ENCODE measurements at places on chromosomes 16 and 17. TPM values are rescaled to one million over a fixed set of nuclear protein-coding genes. Genes with fewer than 3 reads are reported as not detected.

DNA sequence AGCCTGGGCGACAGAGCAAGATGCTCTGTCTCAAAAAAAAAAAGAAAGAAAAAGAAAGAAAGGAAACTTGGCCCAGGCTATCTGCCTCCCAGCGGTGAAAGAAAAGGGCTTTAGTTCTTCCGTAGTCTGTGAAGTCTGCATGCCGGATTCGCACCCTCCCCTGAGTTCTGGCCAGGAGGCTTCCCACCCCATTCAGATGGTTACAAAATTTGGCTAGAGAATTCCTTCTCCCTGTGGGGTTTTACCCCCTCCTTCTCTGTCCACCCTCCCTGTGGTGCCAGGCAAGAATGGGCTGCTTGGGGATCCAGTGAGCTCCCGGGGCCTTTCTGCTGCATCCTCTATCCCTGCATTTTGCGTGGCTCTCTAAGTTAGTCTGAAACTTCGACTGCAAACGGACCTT, 37.8 kb downstream of the PAFAH1B1 start:
- no peak for DNase-seq

GRCh38 chr17:66200685-66201092, 8.8 kb upstream of the CEP112 start:
- DNase-seq = peak; percentile 37

- no peak for DNase-seq
Measured at GRCh38 chr17:72151565-72152386, 31.0 kb downstream of the SOX9 start.

MT1A gene
- total RNA-seq = not detected

WDR90 gene
- 39.8 TPM for total RNA-seq

DNA sequence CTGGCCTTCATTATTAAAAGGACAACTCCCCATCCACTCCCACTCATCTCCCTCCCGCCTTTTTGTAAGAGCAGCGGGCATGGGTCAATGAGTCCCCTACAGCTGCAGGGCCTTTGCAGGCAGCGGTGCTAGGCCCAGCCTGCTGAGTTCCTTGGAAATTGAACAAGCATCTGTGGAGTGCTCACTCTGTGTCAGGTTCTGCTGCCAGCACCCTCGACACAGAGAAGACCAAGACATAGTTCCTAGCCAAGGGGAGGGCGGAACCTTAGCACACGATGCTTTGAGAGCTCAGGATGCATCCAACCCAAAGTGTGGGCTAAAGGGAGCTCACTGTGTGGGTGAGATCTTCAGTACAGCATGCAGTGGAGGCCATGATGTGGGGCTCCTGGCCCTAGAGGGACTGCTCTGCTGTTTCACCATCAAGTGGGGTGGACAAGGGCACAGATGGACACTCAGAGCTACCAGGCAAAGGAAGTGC, 27.6 kb downstream of the RMI2 start:
- DNase-seq = no peak

- no peak for DNase-seq
Measured at GRCh38 chr17:8436844-8437171, 1.1 kb downstream of the NDEL1 start.

DNA sequence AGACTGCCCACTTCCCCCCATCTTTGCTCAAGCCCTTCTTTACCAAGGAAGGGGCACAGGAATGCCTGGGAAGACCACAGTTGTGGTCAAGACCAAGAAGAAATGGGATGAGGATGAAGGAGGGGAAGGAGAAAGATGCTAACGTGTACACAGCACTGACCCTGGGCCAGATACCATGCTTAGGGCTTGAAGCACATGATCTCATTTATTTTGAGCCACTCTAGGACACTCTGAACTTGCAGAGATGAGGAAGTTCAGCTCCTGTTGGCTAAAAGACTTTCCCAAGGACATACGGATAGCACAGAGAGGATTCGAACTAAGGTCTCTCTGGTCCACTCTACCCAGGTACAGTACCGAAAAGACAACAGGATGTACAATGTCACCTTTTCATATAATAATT, 42.6 kb downstream of the PIK3R5 start:
- no peak for DNase-seq

GRCh38 chr16:73251608-73252007, 203.7 kb upstream of the ZFHX3 start:
- no peak for DNase-seq

ABCC12 gene
- not detected for total RNA-seq

MAPT gene
- not detected for total RNA-seq

DNA sequence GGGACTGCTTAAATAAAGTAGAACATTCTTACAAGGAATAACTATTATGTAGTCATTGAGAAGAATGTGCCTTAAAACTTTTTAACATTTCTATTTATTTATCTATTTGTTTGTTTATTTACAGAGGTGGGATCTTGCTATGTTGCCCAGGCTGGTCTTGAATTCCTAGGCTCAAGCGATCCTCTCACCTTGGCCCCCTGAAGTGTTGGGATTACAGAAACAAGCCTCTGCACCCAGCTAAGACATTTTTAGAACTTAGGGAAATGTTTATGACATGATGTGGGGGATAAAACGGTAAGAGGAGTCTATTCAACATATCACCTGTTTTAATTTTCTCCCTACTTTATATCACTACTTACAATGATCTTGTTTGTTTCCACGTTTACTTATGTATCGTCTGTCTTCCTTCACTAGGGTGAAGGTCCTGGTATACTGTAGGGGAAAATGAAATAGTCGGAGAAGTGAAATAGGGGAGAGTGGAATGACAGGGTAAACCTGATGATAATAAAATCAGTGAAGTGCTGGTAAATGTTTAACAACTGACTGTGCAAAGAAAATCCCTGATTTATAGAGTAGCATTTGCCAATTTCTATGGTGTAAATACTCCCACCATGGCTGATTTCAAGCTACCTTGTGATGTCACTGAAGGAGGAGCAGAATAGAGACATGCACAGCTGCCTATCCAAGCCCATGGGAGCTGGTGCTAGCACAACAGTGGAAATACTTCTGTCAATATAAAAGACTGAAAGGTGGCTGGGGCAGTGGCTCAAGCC, 16.0 kb upstream of the HAPSTR1 start:
- no peak for DNase-seq

MYH2 gene
- not detected for total RNA-seq

GRCh38 chr16:17832738-17833137, 362.0 kb upstream of the XYLT1 start:
- DNase-seq = no peak

SPN gene
- 0.37 TPM for total RNA-seq

- no peak for DNase-seq
Measured at GRCh38 chr16:66930189-66930588, 4.0 kb downstream of the CIAO2B start.

DNA sequence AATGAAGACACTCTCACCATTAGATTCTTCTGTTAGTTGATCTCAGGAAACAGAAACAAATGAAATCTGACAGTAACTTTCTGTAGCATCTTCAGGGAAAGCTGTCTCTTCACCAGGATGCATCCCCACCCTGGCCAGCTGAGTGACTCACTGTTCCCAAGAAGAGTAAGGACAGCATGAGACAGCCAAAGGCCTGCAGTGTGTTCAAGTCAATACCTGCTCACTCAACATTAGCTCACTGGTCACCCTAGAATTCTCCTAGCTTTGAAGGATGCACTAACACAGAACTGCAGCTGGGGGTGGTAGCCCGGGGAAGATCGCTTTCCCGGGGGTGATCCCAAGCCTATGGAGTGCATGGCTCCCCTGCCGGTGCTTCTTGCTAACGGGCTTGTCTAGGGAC, 28.2 kb upstream of the CLEC18B start:
- DNase-seq = no peak

IGFBP4 gene
- total RNA-seq = 46.2 TPM

DNA sequence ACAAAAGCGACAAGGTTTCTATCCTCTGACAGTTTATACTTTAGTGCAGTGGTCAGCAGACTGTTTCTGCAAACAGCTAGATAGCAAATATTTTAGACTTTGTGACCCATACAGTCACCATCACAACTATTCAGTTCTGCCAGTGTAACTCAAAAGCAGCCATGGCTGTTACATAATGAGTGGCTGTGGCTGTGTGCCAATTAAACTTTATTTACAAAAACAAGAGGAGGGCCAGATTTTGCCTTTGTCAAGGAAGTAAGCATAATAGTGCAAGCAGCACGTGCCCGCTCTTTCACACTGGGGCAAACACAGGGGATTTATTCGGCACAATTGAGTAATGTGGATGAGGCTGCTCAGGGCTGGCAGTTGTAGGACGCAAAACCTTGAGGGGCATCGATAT, 551.5 kb downstream of the MAF start:
- no peak for DNase-seq

GRCh38 chr17:56638591-56639051, 45.1 kb downstream of the NOG start:
- DNase-seq = peak; percentile 9

- no peak for DNase-seq
Measured at GRCh38 chr17:69704935-69705334, 290.4 kb downstream of the MAP2K6 start.

HOXB4 gene
- total RNA-seq = 0.78 TPM

DNA sequence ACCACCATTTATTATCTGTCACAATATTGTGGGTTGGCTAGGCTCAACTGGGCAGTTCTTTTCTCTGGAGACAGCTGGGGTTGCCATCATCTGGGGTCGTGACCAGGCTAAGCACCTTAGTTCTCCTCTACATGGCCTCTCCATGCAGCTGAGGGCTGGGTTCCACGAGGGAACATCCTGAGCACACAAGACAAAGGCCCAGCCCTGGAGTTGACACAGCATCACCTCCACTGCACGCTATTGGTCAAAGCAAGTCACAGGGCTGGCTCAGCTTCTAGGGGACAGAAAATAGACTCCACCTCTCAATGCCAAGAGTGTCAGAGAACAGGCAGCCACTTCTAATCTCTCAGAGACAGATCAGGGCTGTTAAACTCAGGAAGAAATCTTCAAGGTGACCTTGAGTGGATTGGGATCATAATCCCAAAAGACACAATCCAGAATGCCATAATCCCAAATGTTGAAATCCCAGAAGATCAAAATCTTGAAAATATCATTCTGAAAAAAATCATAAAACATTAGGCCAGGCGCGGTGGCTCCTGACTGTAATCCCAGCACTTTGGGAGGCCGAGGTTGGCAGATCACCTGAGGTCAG, 13.0 kb upstream of the USP10 start:
- DNase-seq = no peak

PDXDC1 gene
- total RNA-seq = 45.2 TPM

GRCh38 chr16:30119428-30119827, 3.6 kb downstream of the MAPK3 start:
- no peak for DNase-seq

- no peak for DNase-seq
Measured at GRCh38 chr16:79950932-79951719, 350.6 kb upstream of the MAF start.

RAB11FIP3 gene
- total RNA-seq = 39.3 TPM

IGF2BP1 gene
- 86.2 TPM for total RNA-seq

TBC1D3 gene
- total RNA-seq = not detected

JUP gene
- 57.8 TPM for total RNA-seq

RAB37 gene
- total RNA-seq = 1.4 TPM

GALK1 gene
- 87.8 TPM for total RNA-seq

GRCh38 chr16:4826980-4827379, 20.1 kb downstream of the GLYR1 start:
- no peak for DNase-seq
